ENCODE measurements at places on chromosomes 4 and X.

- no peak for DNase-seq
These were observed 144.8 kb upstream of the SLIT2 start for GRCh38 chr4:20106921-20107320.

GRCh38 chr4:115101675-115102074 lies 11.7 kb downstream of the NDST4 start:
- DNase-seq: no peak

- no peak for DNase-seq
These were observed 683.9 kb upstream of the ATOH1 start for GRCh38 chr4:93144644-93145043.

DNA sequence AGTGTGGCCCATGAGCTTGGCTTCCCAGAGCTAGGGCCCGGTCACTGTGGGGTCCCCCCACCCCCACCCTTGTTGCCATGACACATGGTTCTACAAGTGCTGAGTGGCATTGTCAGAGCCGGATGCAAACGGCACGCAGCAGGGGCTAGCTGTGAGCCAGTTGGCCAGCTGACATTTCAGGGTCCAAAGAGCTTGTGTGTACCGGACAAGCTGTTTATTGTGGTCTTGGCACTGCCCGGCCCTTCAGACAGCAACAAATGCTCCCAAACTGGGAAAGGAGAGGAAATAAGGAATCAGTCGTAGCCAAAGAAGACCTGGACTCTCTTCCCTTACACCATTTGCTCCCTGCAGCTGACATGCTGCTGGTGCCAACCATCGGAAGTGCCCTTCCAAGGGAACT lies 36.8 kb downstream of the TSC22D3 start:
- no peak for DNase-seq

- DNase-seq: no peak
These were observed 2344.1 kb downstream of the PCDH7 start for GRCh38 chr4:33064238-33064637.

DNA sequence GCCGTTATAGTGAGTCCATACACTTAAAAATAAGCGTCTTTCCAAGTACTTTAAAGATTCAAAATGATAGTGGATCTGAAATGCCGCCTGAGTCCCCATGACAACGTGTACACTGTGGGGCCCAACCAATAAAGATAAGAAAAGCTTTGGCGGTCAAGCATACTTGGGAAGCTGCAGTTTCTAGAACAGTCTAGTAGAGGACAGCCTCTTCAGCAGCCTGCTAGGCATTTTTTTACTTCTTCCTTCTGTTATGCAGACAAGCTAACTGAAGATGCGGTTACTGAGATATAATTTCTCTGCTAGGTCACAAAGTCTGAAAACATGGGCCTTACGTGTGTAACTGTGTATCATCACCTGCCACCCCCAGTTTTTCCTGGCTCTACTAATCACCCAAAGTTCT lies 402 bp upstream of the UPRT start:
- no peak for DNase-seq

DNA sequence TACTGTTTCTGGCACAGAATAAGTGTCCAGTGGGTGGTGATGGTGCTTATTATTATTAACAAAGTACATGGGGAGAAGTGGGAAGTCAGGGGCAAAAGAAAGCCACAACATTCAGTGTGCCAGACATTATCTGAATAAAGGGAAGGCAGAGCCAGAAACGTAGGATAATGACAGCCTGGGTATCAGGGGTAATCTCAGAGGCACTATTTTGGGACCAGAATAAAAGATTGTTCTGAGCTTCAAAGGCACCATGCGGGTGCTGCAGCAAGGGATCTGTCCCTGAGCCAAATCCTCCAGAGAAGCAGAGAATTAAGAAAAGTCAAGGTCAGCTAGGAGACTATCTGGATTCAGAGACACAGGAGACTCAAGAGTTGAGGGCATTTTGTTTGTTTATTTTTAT lies 328.8 kb upstream of the GATB start:
- no peak for DNase-seq

- DNase-seq: no peak
These were observed 112.4 kb upstream of the SPRY1 start for GRCh38 chr4:123284168-123284567.

DNA sequence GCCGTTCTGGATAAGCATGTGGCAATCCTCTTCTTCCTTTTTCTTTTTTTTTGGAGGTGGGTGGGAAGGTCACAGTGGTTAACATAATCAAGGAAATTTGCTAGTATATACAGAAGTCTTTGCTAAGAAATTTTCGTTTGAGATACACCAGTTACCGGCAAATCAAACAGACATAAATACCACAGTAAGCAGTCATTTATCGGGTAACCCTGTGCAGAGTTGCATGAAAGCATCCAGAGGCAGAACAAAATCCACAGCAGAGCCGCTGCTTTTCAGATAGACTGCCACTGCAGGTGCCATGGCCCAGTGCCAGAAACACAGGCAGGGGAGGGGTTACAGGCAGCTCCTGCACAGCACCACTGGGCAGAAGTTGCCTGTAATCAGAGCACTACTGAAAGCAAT lies 179.1 kb upstream of the MAB21L2 start:
- DNase-seq: no peak

DNA sequence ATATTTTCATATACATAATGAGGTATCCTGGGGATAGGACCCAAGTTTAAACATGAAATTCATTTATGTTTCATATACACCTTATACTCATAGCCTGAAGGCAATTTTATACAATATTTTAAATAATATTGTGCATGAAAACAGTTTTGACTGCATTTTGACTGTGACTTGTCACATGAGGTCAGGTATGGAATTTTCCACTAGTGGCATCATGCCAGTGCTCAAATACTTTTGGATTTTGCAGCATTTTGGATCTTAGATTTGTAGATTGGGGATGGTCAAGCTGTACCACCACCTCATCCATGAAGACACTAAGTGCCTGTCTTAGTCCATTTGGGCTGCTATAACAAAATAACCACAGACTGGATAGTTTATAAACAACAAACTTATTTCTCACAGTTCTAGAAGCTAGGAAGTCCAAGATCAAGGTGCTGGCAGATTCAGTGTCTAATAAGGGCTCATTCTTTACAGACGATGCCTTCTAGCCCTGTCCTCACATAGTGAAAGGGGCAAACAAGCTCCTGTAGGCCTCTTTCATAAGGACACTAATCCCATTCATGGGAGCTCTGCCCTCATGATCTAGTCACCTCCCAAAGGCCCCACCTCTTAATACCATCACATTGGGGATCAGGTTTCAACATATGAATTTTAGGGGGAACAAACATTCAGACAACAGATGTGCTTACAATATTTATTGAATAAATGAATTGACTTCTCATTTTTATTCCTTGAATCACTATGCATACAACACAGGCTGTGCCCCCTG lies 9.4 kb downstream of the NUDT6 start:
- no peak for DNase-seq

- no peak for DNase-seq
These were observed 21.0 kb upstream of the JAKMIP1 start for GRCh38 chr4:6221301-6221850.

DNA sequence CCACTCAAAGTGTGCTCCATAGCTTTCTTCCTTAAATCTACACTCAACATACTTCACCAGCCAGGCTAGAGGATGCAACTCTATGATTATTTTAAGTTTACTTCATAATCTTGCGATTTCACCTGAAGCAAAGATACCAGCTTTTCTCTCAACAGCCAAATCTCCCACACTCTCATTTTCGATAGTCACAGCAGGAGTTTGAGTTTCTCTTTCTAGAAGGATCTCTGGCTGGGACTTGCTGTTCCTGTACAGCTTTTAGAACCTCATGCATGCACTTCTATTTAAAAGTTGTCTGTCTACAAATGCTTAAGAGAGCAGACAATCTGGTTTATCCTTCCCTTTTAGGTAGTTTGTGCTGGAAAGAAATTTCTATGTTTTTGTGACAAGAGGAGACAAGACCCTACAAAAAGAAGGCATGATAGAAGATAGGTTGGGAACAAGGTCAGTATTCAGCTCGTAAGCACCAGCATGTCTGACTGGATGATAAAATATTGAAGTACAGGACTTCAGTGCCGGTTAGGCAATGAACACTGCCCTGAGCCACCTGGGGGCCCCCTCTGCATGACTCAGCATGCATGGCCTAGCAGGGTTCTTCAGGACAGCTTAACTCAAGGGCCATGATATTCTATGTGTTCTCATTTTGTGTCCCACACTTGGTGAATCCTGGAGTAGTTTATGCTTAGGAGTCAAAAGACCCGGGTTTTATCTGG lies 65.6 kb downstream of the ATXN3L start:
- peak; percentile 39 for DNase-seq

- DNase-seq: no peak
These were observed 189.4 kb downstream of the QDPR start for GRCh38 chr4:17322514-17322913.

GRCh38 chr4:83361416-83362103 lies 26.9 kb upstream of the HPSE start:
- no peak for DNase-seq

- no peak for DNase-seq
These were observed 196.6 kb downstream of the ASB9 start for GRCh38 chrX:15073313-15073712.

GRCh38 chrX:11451151-11451550 lies 157.9 kb downstream of the AMELX start:
- no peak for DNase-seq

GRCh38 chrX:10168226-10168625 lies 11.5 kb downstream of the CLCN4 start:
- no peak for DNase-seq

DNA sequence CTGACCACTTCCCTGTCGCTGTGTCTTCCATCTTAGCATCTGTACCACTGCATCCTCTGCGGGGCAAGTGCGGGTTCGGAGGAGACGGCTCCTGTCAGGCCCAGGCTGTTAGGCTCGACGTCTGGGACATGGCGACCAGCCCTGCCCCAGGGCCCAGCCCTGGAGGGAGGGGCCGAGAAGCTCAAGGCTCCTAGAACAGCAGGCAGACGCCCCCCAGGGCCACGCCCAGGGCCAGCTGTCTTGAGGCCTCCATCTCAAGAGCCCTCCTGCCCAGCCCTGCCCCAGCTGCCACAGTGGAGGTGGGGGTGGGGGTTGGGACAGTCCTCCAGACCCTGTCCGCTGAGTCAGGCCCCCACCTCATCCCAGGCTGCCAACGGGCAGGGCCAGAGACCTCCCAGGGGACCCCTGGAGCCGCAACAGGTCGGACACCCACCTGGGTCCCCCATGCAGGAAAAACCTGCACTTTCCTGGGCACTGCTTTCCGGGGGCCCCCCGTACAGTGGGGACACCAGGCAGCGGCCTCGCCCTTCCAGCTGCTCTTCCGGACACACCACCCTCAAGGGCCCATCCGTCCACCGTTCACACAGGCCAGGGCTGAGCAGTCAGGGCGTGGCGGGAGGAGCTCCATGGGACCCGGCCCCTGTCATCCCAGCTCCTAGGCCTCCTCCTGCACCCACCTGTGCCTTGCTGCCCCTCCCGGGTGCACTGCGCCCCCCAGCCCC lies 83.1 kb downstream of the FAM53A start:
- no peak for DNase-seq

DNA sequence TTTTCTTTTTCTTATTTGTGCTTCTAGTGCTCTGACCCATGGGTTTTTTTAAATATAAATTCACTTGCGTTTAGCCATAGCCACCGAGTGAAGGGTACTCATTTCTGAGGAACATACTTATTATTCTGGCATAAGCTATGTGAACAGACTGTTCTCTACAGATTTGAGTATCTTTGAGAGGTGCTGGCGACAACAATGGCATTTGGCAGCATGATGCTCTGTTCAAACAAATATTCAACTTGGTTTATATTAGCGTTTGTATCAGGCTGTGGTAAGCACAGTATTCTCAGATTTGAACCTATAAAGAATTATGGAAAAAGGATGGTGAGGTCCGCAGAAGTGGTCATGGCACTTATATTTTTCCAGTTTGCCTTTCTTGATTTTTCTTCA lies 108.7 kb upstream of the LIMCH1 start:
- DNase-seq: no peak

All from EL (cell line).